NCI-H2029 (cell line): ENCODE measurements at places on chromosomes 5 and 9.

GRCh38 chr5:149749481-149750365 is 19.6 kb downstream of the PPARGC1B start:
- DNase-seq: no peak

- DNase-seq: no peak
Observed at GRCh38 chr5:116388564-116389258, 185.9 kb downstream of the SEMA6A start.

GRCh38 chr5:56987171-56987570 is 35.2 kb upstream of the MIER3 start:
- no peak for DNase-seq

DNA sequence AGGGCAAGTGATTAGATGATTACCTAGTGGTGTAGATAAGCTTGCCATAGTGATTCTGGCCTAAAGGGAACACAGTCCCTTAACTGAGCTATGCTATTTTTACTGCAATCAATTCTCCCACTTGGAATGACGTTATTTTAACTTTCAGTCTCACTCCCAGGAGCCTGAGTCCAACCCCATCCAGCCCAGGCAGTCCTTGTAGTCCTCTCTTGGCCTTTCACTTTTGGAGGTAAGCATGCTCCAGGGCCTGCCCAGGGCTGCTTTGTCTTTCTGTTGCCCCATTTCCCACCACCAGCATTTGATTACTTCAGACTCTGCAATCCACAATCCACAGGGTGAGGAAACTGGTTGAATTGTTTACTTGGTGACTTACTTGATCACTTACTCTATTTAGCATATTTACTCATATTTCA is 233.0 kb downstream of the CD180 start:
- no peak for DNase-seq

- DNase-seq: no peak
Observed at GRCh38 chr5:141596867-141597266, 21.9 kb downstream of the DIAPH1 start.

- DNase-seq: no peak
Observed at GRCh38 chr5:93791518-93791972, 50.1 kb upstream of the POU5F2 start.

GRCh38 chr9:79895232-79895631 is 323.5 kb downstream of the TLE4 start:
- no peak for DNase-seq

GRCh38 chr5:140596321-140596741 is 31.7 kb downstream of the SLC35A4 start:
- no peak for DNase-seq

GRCh38 chr5:150144879-150145278 is 10.8 kb downstream of the PDGFRB start:
- no peak for DNase-seq
